ENCODE measurements at places on chromosomes 3 and 15.

- DNase-seq, result no peak
These were observed 114.0 kb upstream of the POU1F1 start for GRCh38 chr3:87390353-87390752.

DNA sequence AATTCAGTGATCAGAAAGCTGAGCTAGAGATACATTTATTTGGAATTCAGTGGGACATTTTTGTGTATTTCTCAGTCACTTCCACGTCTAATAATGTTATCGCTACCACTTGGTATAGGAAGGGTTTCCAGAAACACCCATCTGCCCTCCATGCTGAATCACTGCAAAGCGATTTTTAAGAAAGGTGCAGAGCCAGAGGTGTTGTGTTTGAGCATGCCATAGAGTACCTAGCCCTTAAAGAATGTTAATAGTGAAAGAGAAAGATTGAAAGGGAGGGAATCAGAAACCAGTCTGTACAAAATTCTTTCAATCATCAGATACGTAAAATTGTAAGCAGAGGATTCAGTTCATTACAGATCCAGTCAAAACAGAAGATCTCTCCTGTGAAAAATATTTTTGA, 80.1 kb upstream of the ARL6 start:
- no peak for DNase-seq

DNA sequence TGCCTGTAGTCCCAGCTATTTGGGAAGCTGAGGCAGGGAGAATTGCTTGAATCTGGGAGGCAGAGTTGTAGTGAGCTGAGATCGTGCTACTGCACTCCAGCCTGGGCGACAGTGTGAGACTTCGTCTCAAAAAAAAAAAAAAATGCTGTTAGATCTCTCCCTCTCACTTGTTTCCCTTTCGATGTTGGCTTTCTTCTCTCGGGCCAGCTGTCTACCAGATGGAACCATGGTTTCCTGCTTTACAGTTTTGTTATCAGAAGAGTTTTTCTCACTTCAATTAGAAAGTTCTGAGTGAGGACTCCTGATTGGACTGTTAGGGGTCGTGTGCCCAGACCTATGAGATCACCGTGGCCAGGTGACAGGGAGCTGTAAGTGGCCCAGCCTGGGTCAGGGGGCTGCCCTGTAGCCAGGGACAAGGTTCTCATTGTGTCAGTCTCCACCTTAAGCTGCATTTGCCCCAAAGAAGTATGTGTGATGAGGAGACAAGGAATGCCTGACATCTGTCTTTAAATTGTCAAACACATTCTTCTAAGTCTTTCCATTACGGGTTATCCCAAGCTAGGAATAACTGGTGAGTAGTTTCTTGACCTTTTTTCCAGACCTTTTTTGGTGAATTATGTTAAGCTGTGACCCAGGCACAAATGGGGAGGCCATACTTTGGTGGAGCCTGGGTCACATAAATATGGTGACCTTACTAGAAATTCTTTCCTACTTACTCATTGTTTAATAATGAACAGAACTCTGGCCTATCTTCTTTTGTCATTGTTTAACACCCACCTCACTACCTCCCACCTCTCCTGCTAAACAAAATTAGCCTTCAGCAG, 25.2 kb downstream of the SNAPC5 start:
- DNase-seq, result peak; percentile 75

GRCh38 chr3:75101329-75102147, 487.1 kb upstream of the CNTN3 start:
- DNase-seq, result no peak

- no peak for DNase-seq
These were observed at the start of gene SMCO1 for GRCh38 chr3:196514913-196515621. Gene SMCO1 (minus strand): TSS chr3:196515346. CDS start chr3:196515209, 137 bp downstream.
